ENCODE measurements at places on chromosomes 7 and 10.
A peak's percentile ranks its signal among the peaks of the same experiment; 100 is the strongest.

GRCh38 chr10:34549001-34549400 lies 266.1 kb downstream of the PARD3 start:
- no peak for DNase-seq

- no peak for DNase-seq
Observed at GRCh38 chr7:13844954-13845353, 144.5 kb downstream of the ETV1 start.

- DNase-seq = no peak
Observed at GRCh38 chr7:139798892-139799291, 21.1 kb upstream of the HIPK2 start.

DNA sequence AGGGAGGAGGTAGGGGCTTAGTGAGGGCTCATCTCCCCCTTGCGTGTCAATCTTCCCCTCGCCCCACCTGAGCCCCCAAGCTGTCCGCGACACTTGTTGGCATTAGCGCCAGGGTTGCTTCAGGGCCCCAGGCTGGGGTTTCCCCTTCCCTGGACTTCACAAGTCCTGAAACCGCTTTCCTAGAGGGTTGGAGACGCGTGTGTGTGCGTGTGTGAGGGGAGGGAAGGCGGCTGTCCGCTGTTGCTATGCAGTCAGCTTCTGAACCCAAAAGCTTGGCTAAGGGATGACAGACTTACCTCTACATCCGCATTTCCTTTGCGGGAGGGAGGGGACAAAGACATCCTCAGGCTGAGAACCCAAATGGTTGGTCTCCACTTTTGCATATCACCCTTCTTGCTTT lies 803 bp downstream of the GOLGA7B start:
- no peak for DNase-seq

GRCh38 chr7:37924491-37925041 lies 4.1 kb downstream of the EPDR1 start:
- DNase-seq = no peak

- DNase-seq = no peak
Observed at GRCh38 chr10:73018632-73019031, 64.0 kb upstream of the PLA2G12B start.

DNA sequence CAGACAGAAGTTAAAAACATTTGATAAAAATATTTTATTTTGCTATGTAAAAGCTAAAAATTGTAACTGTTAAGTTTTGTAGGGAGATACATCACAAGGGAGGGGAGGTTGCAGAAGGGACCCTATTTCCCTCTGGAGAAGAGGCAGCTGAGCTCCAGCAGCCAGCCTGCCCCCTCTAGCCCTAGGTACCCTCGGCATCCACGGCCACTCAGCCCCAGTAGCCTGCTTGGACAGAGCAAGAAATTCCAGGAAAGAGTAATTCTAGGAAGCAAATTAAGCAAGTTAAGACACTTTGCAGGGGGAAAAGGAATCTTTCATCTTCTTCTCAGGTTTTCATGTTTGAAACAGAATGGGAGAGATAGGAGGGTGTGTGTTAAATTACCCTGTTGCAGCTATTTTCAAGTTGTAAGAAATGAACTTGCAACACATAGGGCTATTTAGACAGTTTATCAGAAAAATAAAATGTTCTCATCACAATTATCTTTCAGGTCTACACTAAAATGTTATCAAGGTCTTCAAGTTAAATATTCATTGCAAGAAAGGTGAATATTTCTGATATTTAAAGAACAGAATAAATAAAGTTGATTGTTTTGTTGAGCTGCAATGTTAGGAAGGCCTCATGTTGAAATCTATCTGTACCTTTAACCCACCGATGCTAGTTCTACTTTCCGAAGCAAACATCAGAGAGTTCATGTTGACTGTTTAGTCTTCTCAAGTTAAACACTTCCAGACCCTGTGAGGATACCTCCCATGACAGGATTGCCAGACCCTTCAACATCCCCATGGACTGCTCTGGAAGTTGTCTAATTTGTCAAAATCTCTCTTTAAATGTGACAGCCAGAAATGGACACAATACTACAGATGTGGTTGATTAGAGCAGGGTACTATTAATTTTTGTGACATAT lies 5.5 kb downstream of the SGCE start:
- DNase-seq = no peak

DNA sequence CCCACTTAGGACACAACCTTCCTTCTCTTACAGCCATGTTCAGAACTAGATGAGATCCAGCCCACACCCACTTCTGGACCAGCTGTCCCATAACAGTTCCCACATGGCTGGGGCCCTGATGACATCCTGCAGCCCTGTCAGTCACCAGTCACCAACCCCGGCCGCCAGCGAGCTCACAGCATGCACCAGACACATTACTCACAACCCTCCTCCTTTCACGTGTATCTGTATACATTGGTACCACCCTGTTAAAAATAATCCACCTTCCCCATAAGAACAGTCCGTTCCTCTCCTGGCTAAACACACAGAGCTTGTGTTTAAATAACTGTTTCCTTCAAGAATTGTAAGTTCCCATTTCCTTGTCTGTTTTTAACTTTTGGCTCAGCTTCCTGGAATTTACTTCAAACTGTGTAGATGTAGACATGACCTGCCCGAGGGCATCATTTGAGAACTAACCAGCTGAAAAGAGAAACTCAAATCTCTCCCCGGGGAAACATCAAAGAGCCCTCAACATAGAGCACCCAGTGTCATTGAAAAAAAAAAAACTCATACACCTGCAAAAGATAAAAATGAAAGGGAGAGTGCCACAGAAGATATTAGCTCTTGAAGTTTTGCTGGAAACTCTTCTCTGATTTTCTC lies 26.0 kb upstream of the PRLHR start:
- no peak for DNase-seq

DNA sequence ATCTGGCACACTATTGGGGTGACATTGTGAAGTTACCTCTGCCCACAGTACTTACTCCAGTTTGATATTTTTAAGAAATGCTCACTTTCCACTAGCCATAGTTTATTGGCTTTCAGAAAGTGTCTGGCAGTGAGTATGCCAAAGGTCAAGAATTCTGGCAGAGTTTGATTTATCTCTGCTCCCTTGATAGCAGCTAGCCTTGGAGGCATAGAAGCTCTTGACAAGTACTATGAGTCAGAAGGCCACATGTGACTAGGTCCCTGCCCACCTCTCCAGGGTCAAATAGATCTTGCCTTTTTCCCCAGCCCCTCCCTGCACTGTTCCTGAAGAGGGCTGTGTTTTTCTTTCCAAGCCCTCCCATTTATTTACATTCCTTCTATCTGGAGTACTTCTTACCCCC lies 202.2 kb downstream of the AUTS2 start:
- DNase-seq = peak; percentile 75

DNA sequence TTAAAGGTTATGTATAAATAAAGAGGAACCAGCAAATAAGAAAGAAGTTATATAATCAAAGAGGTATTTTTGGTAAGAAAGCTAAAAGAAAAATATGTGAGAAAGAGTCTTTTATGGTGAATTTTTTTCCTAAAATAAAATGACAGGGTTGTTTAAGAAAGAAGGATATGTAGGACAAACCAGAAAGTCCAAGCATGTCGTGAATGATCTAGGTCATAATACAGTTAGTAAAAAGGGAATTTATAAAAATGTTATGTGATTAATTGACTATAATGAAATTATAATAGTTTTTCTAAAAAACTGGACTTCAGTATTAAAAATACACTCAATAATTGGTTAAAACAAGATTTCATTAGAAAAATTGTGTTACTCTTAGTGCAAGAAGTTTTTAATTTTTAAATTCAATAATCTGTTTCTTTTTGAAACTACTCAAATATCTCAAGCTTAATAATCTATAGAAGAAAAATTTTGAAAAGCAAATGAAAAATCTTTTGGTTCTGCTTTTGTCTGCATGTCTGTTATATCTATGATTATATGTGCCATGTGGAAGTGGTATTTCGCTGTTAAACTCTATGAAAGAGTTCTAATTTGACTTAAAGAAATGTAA lies 23.3 kb downstream of the AVL9 start:
- DNase-seq = peak; percentile 64

GRCh38 chr7:93142127-93142526 lies 6.1 kb downstream of the SAMD9L start:
- DNase-seq = no peak

- DNase-seq = no peak
Observed at GRCh38 chr7:105816954-105817615, 59.3 kb downstream of the ATXN7L1 start.

DNA sequence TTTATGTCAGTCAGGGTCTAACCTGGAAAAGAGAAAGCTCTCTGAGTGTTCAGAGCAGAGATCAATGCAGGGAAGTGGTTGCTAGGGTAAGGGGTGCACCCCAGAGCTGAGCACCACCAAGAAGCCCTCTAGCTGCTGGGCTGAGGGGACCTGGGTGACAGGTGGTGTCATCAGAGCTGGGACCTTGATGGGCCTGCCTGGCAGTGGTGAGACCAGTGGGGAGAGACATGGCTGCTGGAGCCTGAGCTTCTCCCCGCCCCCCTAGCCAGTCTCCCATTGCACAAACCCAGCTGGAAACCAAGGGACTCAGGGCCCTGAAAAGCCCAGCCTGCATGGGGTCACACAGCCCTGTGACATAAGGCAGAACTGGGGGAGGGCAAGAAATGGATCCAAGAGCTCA lies 49.1 kb upstream of the OSBPL3 start:
- DNase-seq = no peak

- DNase-seq = no peak
Observed at GRCh38 chr7:113414401-113415035, 296.2 kb upstream of the SMIM30 start.

GRCh38 chr10:3237530-3237929 lies 64.9 kb upstream of the PITRM1 start:
- DNase-seq = no peak

GRCh38 chr10:114347241-114347640 lies 57.1 kb downstream of the AFAP1L2 start:
- no peak for DNase-seq

- DNase-seq = no peak
Observed at GRCh38 chr10:23368816-23369640, 24.4 kb upstream of the C10orf67 start.

- no peak for DNase-seq
Observed at GRCh38 chr7:17038783-17039170, 157.0 kb upstream of the AGR3 start.

GRCh38 chr7:101943889-101944600 lies 126.6 kb downstream of the CUX1 start:
- DNase-seq = no peak

GRCh38 chr10:15290671-15291070 lies 80.4 kb downstream of the FAM171A1 start:
- no peak for DNase-seq

GRCh38 chr7:87599336-87599735 lies 1.3 kb downstream of the ABCB1 start:
- DNase-seq = peak; percentile 31
